ENCODE measurements at places on chromosomes 7 and 10.

- no peak for DNase-seq
These were observed 87.9 kb downstream of the KIAA1549 start for GRCh38 chr7:138893258-138893657.

- DNase-seq = no peak
These were observed 188.9 kb downstream of the CCDC3 start for GRCh38 chr10:12812571-12812970.

DNA sequence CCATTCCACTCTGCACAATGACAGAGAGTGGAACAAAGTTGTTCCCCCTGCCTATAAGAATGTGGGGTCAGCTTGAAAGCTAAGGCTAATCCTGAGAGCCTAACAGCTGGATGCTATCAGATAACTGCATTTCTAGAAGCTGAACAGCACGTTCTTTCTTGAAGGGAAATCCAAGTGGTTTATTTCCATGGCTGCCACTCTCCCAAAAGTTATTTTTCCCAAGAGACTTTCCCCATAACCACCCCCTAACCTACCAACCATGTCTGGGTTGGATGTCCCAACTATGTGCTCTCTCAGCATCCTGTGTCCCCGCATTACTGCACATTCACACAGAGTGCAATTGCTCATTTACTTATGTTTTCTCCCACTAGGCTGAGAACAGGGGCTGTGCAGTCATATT is 140.7 kb upstream of the ANKRD1 start:
- DNase-seq = no peak

- peak; percentile 33 for DNase-seq
These were observed at the start of gene FAM171A1 for GRCh38 chr10:15370856-15371701. FAM171A1 (minus strand) TSS chr10:15371289; CDS start chr10:15371052, 237 bp downstream.

DNA sequence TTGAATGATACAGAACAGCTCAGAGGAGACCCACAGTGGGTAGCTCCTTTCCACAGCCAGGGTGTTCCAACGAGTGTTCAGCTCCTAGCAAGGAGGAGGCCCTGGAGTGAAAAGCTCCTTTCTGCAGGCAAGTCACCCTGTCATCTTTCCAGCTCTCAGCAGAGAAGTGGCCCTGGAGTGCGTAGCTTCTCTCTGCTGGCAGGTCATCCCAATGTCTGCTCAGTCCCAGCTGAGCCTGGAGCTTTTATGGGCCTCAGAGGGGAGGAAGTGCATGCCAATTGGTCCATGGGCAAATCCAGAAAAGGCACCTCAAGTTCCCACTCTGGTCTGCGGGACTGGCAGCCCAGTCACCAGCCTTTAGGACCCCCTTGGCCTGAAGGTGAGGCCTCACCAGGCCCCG is 30.8 kb upstream of the ZMYND11 start:
- DNase-seq = no peak

DNA sequence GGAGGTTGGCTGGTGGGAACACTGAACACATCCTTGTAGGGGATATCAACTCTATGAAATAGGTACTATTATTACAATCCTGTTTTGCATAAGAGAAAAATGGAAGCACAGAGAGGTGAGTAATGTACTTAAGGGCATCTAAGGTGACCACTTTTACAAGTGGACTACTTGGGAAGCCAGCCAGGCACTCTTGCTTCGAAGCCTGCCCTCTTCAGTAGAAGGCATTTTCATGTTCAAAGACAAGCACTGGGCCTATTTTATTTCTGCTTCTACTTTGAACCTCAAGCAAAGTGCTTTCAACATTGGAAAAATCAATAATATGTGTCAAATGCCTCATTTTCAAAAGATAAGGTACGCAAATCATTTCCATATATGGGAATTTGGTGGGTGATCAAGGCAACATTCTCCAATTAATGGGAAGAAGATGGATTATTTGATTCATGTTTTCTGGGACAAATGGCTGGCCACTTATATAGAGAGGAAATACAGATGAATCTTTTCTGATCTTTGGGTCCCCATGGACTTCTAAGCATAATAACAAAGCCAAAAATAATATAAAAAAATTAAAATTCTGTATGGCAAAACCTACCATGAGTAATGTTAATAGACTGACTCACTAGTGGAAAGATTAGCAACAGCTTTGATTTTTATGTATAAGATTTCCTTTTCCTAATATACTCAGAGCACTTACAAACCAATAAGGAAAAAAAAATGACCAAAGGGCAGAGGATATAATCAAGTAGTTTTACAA is 270.2 kb downstream of the FRMD4A start:
- DNase-seq = no peak

- no peak for DNase-seq
These were observed 211.2 kb downstream of the JAZF1 start for GRCh38 chr7:27969346-27969745.

DNA sequence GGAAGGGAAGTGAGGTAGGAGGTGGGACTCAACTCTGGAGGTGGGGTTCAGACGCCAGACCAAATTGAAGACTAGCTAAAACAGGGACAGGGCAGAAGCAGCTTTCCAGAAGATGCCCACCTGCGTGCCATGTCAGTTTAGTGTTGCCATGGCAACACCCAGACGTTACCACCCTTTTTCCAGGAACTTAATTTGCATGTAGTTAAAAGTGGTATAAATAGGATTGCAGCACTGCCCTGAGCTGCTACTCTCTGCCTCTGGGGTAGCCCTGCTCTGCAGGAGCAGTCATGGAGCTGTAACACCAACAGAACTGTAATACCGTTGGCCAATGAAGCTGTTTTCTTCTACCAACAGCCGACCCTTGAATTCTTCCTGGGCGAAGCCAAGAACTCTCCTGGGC is 93.8 kb downstream of the PRKCQ start:
- no peak for DNase-seq

GRCh38 chr10:114334301-114334700 is 70.0 kb downstream of the AFAP1L2 start:
- no peak for DNase-seq

DNA sequence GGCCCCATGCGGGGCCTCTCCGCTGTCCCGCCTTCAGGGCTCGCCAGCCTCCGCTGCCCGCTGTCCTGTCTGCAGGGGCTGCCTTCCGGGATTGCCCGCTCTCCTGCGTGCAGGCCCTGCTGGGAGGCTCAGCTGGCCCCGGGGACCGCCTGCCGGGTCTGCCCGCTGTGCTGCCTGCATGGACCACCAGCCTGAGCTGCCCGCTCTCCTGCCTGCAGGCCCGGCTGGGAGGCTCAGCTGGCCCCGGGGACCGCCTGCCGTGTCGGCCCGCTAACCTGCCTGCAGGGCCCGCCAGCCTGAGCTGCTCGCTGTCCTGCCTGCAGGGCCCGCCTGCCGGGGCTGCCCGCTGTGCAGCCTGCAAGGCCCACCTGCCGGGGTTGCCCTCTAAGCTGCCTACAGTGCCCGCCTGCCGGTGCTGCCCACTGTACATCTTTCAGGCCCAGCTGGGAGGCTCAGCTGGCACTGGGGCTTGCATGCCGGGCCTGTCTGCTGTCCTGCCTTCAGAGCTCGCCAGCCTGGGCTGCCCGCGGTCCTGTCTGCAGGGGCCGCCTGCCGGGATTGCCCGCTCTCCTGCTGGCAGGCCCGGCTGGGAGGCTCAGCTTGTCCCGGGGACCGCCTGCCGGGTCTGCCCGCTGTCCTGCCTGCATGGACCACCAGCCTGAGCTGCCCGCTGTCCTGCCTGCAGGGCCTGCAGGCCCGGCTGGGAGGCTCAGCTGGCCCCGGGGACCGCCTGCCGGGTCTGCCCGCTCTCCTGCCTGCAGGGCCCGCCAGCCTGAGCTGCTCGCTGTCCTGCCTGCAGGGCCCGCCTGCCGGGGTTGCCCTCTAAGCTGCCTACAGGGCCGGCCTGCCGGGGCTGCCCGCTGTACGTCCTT is 165.1 kb downstream of the GLRX3 start:
- DNase-seq = peak; percentile 22

DNA sequence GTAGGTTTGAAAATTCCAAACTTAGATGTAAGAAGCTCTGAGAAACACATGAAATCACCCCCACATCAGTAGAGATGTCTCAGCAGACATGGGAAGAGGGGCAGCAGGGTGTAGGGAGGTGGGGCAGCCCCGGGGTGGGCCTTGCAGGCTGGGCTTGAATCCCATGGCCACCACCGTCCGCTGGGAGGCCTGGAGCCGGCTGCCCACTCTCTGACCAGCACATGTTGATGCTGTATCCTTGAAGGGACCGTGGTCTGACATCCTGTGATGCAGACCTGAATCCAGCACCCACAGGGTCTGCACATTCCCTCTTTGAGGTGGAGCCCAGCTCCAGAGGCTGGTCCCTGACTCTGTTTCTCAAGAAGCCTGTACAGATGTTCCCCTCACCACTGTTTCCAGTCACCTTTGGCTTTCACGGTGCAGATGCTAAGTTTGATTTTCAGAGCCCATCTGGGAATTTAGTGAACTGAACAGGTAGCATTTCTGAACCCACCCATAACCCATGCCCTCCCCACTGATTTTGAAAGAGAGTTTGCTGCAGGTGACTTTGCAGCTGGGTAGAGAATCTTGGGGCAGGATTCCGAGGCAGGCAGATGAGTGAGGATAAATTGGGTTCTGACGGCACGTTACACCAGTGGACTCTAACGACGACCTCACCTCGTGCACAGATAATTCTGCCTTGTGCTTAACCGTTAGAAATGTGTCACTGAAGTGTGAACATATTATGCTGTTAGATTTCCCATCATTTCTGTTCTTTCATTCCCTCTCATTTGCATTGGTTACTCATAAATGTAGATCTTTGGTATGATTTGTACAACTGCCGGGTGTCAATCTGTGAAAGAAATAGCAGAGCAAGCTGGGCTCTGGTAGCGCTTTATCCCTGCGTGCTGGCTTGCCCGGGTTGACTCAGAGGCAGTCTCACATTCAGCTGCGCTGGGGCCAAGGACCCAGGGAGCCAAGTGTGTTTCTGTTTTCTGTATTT is 45.7 kb downstream of the IKZF1 start:
- peak; percentile 54 for DNase-seq

GRCh38 chr10:119942973-119943372 is 50.4 kb downstream of the SEC23IP start:
- DNase-seq = no peak

DNA sequence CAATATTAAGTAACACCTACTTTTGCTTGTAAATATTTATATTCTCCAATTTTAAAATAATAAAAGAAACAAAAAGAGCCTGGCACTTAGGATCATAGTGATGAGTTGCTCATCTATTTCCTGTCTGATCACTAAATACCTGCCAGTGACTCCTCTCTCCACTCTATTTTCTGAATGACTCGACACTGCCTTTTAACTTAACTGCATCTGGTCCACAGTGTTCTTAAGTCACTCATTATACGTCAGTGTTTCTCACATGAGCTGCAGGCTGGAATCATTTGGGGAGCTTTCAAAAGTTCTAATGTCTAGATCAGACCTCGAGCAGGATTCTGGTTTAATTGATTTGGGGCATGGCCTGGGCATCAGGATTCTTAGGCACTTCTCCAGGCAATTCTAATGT is 78.0 kb upstream of the AGBL3 start:
- no peak for DNase-seq

DNA sequence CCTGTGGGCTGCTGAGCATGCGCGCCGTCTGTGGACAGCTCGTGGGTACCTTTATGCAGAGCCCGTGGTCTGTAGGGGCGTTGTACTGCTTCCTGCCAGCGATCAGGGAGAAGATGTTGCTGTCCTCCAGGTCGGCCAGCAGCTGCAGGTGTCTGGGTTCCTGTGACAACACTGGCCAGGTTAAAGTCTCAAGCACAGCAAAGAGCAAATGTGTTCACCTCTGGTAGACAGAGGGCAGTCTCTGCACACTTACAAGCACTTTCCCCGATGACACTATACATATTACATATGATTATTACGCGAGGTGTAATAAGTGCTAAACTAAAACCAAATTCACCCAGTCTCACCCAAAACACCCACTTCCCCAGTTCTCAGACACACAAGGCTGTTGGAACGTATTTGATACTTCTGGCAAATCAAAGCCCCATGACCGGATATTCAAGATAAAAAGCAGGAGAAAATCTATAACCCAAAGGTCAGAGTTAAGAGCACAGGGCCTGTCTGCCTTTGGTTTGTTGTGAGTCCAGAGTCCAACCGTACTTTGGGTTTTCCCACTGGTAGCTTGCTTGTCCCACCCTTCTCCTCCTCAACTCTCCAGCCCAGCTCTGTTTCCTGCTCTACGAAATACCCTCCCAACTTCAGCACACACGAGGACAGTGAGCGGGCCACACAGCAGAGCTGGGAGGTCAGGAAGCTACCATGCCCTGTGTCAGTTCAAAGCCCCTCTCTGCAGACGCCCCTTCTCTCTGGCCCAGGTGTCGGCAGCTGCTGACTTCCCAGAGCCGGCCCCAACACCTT is 49.7 kb upstream of the DDC start:
- no peak for DNase-seq

- no peak for DNase-seq
These were observed 3.1 kb downstream of the PALS2 start for GRCh38 chr7:24576171-24577025.

DNA sequence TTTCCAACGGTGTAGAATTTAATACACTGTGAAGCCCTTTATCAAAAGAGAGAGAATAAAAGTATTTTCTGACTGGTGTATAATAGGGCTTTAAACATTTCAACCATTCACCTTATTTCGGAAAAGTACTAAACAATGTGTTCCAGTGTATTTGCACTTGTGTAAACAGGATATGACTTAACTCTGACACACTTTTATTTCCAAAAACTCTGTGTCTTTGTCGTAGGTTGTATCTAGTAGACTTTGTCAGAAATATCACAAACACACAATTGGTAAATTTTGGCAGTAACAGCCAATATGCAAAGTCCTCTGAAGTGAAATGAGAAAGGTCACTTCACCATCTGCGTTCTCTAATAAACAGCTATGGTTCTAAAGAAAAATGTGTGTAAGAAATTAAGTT is 10.3 kb upstream of the TSPAN13 start:
- no peak for DNase-seq

- DNase-seq = no peak
These were observed 18.6 kb downstream of the FOXK1 start for GRCh38 chr7:4700577-4701235.

DNA sequence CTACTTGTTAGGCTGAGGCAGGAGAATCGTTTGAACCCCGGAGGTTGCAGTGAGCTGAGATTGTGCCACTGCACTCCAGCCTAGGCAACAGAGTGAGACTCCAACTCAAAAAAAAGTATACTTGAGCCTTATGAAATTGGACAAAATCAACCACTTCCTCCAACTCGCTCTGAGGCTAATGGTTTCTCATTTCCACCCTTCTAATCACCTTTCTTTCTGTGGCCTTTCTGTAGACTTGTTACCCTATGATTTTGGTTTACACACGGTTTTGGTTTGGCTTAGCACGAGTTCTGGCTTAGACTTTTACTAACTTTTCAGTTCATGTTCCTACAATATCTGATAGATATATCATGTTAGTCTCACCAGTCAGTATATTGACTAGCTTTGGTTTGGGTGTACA is 152.0 kb downstream of the PHTF2 start:
- no peak for DNase-seq

- no peak for DNase-seq
These were observed 5.2 kb downstream of the ABCA13 start for GRCh38 chr7:48176356-48176893.

Measured in stimulated activated CD4-positive, alpha-beta T cell treated with anti-CD3 and anti-CD28 coated beads, Interleukin-1b, Interleukin-23, amount 100 ng/mL, for 1 hour (primary cell).